ENCODE measurements at places on chromosomes 6 and 20. TPM values are rescaled to one million over a fixed set of nuclear protein-coding genes. Genes with fewer than 3 reads are reported as not detected.

THBD gene
- total RNA-seq, result 130 TPM

IMPG1 gene
- not detected for total RNA-seq

GRCh38 chr20:58177799-58178198 lies 50.7 kb downstream of the ANKRD60 start:
- no peak for DNase-seq

- no peak for DNase-seq
Observed at GRCh38 chr6:107784669-107785068, 39.4 kb downstream of the SCML4 start.
